ENCODE measurements at places on chromosomes 5 and 9.

- DNase-seq = no peak
These were observed 41.3 kb downstream of the IL31RA start for GRCh38 chr5:55892479-55892878.

GRCh38 chr9:137545123-137545522 is 5.1 kb downstream of the PNPLA7 start:
- no peak for DNase-seq

- DNase-seq = no peak
These were observed 366.8 kb downstream of the FAM170A start for GRCh38 chr5:119996128-119996527.

DNA sequence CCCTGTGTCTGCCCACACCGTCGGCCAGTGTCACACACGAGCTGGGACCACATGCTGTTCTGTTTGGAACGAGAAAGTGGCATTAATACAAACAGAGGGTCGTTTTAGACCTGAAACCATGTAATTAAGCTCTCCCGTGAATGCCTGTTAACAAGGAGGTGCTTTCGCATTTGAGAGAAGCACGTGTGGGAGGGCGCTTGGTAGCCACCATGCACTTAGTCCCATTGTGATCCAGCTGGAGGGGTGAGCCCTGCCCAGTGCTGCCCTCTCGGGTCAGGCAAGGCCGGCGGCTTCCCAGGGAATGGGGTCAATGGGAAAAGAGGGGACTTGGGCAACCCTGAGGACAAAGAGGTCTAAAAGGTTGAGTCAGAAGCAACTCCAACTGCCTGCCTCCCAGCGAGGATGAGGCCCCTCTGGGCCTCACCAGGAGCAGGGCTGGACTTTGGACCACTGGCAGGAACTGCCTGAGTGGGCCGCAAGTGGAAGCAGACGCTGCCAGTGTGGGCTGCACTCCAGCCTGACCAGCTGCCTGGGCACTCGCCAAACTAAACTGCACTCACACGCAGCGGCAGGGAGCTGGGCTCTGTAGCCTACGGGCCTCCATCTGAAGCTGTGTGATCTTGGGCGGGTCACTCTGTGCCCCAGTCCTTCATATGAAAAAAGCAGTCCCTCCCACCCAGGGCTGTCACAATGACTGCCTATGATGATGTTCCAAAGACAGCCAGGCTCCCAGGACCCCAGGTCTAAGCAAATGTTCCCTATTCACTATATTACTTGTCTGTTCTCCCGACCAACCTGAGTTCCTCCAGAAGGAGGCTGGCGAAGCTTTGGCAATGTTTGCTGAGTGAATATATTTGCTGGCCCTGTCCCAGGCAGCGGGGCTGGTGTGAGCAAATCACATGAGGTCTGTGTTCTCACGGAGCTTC is 195.7 kb downstream of the CDK5RAP2 start:
- no peak for DNase-seq

DNA sequence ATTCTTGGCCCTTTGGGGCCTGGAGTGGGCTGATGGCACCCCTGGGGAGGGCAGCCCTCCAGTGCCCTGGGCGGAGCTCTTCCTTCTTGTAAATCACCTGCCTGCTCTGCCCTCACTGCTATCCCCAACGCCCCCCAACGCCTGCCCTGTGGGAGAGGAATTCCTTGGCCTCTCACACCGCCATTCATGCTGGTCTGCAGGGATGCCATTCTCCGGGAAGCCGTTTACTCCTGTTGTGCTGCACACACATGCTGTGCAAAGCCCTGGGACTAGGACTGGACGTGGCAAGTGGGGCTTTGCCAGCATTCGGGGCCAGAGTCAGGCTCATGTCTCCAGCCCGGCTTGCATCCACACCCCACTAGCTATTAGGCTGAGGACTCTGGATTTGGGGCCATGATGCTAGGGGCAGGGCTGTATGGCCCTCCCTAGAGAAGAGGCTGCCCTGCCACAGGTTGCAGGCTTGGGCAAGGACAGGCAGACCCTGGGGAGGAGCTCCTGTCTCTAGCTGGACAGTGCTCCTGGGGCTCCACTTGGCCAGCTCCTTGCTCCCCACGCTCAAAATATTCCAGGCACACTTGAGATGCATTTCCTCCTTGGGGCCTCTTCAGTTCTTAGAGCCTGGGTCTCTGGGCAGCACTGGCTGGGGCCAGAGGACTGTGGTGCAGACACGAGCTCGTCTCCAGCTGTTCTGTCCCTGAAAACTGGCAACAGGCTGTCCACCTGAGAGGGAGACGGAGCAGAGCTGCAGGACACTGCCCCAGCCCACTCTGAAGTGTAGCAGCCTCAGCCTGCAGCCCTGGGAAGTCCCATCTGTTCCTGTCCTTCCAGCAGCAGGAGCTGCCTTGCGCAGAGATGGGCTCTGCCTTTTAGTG is 226.9 kb downstream of the CACNA1B start:
- no peak for DNase-seq

DNA sequence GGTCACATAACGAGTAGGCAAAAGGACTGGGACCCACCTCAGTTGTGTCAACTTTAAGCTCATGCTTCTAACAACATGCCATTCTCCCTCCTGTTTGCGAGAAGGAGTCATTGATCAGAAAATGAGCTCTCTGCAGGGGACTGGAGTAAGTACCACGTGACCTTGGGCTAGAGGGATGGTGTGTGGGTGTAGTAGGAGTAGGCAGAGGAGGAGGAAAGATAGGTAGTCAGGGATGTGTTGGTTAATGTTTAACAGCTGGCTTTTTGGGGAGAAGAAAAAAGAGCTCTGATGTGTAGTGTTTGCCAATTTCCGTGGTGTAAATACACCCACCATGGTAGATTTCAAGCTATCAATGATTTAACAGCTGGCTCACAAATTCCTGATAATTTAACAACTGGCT is 160.3 kb upstream of the TBC1D2 start:
- no peak for DNase-seq

- no peak for DNase-seq
These were observed 1225.2 kb downstream of the PTPRD start for GRCh38 chr9:9387511-9388115.

- DNase-seq = no peak
These were observed 652.6 kb upstream of the WWC1 start for GRCh38 chr5:167638816-167639215.

GRCh38 chr9:133700819-133701320 is 37.3 kb downstream of the SARDH start:
- no peak for DNase-seq

DNA sequence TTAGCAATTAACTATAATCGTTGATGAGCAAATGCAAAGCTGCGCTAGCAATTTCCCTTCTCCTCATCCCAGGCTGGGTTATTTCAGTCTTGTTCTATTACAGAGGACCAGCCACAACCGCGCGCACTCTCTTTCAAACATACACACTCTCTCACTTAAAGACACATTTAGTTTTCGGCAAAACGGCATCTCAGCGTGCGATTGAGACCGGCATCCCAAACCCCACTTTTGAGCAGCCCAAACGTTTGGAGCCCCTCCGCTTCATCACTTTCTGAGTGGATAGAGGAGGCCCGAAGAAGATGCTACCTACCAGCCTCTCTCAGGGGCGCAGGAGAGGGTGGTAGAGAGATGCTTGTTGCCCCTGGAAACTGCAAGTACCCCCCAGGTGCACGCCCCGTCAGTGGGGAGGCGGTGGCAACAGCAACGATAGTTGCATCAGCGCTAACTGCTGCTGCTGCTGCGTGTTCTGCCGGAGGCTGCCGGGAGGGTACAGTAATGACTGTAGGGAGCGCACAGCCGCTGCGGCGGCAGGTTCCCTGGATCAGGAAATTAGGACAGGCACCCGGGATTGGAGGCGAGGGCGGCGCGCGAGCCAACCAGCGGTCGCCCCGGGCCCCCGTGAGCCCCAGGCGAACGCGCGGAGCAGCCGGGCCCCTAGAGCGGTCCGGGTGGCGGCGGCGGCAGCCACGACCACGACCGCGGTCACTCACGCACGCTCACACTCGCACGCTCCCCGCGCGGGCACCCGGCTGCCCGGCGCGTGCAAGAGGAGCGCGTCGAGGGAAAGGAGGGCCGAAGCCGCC is 467 bp upstream of the VLDLR start:
- DNase-seq = no peak

DNA sequence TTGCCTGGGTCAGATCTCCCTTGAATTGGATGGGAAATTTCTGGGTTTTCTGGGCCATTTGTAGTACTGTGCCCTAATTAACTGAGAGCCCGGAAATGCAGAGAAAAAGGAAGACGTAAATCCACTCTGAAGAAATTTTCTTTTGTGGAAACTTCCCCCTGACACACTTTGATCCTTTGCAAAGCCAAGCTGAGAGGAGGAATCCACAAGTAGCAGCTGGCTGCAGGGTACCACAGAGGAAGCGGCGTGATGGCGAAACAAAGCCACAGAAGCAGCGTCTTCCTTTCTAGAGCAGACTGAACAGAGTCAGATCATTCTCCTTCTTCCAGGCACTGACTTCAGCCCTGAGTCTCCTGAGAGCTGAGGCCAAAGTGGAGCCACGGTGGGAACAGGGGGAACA is 47.1 kb upstream of the ZNF354A start:
- no peak for DNase-seq

- DNase-seq = no peak
These were observed 246.9 kb upstream of the ZNF462 start for GRCh38 chr9:106616026-106616425.

GRCh38 chr5:143354025-143354424 is 49.5 kb downstream of the NR3C1 start:
- no peak for DNase-seq
